CD4-positive, alpha-beta T cell treated with Interleukin-17A for 4 hours (primary cell): ENCODE measurements at places on chromosomes 7 and 10.

GRCh38 chr7:138154661-138155060 is 78.4 kb downstream of the AKR1D1 start:
- DNase-seq, result no peak

DNA sequence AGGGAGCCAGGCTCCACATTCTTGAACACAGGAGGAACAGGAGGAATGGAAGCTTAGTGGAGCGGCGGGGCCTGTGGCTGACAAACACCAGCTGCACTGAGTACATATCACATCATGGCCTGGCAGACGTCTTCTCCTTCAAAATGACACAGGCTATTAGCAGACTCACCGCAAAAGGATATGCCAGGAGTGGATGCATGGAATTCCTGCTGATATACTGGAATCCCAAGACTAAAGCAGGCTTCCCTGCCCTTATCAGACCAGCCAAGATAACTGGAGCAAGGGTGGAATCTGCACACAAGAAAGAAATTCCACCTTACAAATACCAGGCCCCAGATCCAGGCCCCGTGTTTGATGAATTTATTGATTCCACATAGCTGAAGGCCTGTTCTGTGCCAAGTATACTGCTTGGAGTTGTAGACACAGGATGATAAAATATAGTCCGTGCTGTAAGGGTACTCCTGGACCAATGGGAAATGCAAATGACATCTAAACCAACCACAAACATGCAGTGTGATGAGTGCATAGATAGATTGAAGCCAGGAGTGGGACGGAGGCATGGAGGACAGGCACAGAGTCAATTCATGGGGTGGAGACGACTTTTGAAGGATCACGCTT is 480.5 kb upstream of the ZMIZ1 start:
- no peak for DNase-seq

DNA sequence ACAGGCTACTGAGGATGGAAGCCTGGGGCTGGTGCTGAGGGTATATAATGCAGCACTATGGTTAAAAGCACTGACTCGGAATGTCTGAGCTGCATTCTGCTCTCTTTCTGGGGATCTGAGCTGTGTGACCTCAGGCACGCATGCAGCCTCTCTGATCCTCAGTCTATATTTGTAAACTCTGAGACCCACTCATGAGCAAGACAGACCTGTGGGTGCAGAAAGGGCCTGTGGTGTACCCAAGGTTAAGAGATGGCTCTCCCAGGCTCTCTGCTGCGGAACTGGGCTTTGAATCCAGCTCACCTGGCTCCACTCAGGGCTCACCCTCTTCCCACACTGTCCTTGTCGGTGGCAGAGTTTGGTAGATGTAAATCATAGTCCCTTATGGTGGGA is 89.9 kb downstream of the CHST15 start:
- no peak for DNase-seq

DNA sequence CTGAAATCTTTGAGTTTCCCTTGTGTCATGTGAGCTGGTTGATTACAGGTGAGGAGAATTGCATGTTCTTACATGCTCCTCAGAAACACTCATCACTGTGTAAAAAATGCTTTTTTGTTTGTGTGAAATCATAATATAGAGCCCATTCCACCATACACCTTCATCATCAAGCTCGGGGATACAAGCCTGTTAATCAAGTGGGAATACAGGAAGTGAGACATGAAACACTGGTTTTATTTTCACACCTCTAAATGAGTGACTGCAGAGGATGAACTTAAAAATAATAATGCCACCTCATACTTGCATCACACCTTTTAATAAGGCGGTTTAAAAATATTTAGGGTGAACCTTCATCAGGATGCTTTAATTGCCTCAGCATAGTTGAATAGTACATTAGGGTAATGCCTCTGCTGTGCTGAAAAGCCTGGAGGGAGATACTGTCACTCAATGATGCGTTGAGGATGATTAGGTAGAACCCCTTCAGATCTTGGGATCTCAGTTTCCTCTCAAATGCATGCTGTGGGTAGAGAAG is 164.6 kb downstream of the AUTS2 start:
- DNase-seq, result no peak

GRCh38 chr10:119370111-119370741 is 162.9 kb downstream of the GRK5 start:
- no peak for DNase-seq

- no peak for DNase-seq
These were observed 396 bp downstream of the PSMG3 start for GRCh38 chr7:1569440-1569832.

DNA sequence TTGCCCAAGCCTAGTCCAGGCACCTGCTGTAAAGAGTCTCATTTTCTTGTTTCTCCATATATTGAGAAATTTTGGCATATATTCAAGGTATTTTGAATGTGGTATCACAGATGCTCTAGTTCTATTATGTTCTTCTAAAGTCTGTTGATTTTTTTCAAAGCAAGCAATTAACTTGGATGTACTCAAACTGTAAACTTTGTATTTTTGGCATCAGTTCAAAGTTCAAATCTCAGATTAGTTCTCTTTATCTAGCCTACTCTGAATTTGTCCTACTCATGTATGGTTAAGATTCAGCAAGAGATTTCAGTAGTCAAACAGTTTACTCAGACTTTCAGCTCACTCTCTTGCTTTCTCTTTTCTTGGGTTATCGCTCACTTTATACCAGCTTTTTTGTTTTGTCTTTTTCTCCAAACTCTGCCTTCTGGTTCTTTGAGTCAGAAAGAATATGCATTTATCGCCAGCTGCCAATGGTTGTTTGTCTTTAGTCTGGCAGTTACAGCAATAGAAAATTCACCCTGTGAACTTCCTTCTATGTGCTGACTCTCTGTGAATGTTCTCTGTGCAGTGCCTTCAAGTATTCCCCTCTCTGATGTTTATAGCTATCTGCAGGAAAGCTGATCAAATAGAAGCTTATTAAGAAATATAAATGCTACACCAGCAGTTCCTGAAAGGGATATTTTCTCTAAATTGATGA is 56.0 kb downstream of the ANKRD7 start:
- no peak for DNase-seq

GRCh38 chr7:115043605-115044004 is 121.7 kb downstream of the MDFIC start:
- no peak for DNase-seq

DNA sequence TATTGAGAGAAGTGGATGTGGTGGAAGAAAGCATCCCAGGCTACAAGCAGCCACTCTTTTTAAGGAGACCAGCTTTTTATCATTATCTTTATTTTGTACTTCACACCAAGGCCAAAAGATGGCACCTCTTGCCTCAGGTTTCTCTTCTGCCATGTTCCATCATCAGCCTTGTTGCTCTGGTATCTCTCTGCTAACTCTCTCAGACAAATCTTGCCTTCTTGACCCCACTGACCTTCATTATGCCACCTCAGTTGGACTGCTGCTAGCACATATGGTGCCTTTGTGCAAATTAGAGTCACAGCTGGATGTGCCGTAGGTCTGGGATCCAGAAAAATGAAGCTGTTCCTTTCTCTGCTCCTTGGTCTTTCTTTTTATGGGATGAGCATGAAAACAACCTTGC is 47.1 kb upstream of the DYNC1I1 start:
- no peak for DNase-seq

DNA sequence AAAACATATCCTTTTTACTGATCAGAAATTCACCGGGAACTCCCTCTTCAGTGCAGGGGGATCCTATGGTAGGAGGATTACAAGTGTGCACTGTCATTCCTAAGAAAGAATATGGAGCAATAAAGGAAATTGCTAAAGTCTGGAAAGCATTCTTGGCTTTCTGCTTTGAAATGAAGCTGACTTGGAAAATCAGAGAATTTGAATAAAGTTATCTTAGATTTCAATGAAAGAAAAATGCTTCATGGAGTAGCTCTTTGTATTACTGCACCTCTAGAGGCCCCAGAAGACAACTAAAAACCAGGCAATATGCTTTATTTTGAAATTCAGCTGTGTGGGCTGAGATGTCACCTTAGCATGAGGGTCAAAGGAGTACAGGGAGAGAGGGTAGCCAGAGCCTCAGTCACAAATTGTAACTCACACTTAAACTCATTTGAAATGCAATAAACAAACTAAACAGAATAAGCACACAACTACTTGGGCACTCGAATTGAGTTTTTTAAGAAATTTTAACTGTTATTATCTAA is 102.5 kb downstream of the IMMP2L start:
- no peak for DNase-seq

GRCh38 chr7:70040970-70041766 is 442.9 kb downstream of the AUTS2 start:
- DNase-seq, result no peak

DNA sequence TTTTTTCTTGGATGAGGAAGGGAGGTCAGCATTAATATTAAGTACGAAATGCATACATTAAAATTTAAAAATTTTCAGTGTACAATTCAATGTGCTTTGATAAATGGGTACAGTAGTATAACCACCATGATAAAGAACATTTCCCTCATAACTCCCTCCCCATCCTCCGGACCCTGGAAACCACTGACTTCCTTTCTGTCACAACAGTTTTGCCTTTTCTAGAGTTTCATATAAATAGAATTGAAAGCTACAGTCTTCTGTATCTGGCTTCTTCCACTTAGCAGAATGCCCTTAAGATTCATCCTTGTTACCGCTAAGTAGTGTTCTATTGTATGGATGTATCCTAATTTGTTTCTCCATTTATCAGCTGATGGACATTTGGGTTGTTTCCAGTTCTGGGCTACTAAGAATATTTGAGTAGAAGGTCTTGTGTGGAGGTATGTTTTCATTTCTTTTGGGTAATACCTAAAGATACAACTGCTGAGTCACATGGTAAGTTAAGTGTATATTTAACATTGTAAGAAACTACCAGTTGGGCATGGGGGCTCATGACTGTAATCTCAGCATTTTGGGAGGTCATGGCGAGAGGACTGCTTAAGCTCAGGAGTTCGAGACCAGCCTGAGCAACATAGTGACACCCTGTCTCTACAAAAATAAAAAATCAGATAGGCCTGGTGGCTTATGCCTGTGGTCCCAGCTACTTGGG is 30.8 kb downstream of the ABI1 start:
- no peak for DNase-seq

- DNase-seq, result no peak
These were observed 10.7 kb downstream of the DGKI start for GRCh38 chr7:137836113-137836509.

DNA sequence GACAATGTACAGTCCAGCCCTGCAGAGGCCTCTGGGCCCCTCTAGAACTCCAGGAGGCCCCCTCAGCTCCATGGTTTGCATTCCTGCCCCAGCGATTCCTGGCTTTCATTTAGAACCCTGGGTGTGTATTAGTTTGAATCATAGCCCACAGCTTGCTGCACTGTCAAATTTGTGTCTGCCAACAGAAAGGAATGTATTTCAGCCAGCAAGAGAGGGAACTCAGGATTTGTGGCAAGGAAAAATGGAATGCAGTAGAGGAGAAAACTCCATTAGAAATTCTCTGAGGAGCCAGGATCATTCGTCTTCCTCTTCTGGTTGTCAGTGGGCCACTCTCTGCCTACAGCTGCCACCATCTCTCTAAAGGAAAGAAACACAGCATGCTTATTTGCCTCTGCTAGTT is 27.9 kb upstream of the WDR11 start:
- DNase-seq, result no peak

- no peak for DNase-seq
These were observed 183.2 kb downstream of the PRPF18 start for GRCh38 chr10:13769946-13770345.

DNA sequence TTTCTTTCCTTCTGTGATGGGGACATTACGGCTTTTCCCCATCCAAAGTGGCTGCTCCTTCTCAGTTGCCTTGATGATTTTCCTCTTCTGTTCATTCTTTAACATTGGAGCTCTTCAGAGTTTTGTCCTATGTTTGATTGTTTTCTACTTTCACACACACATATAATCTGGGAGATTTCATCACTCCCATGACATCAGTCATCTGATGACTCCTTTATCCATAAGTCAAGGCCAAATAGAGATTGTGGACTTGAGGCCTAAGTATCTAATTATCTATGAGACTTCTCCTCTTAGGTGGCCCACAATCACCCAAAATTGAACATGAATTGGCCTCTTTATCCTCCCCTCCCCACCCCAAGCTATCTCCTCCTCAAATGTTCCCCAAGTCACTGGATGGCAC is 5.3 kb upstream of the COL1A2 start:
- DNase-seq, result no peak
